Caudate nucleus (tissue), 63 donors: ENCODE measurements at places on chromosomes 6 and 20.

GRCh38 chr20:37649017-37649416 lies 44.8 kb upstream of the CTNNBL1 start:
- no peak for DNase-seq

DNA sequence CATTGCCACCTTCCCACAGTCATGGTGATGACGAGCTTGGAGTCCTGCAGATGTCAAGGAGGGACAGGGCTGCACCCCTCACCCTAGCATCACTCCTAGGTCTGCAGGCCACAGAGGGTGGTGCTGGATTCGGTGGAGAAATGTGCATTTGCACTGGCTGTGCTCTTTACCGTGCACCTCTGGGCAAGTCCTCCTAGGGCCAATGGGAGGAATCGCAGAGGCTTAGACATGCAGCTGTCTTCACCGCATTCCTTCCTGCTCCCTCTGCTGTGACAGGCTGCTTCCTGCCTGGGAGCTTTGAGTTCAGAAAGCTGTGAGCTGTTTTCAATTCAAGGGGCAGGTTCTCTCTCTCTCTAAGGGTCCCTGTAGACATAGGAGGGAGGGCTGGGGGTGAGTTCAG lies 85.1 kb downstream of the EDN3 start:
- DNase-seq, result no peak

- DNase-seq, result no peak
Observed at GRCh38 chr20:56626367-56627121, 2.6 kb upstream of the TFAP2C start.

DNA sequence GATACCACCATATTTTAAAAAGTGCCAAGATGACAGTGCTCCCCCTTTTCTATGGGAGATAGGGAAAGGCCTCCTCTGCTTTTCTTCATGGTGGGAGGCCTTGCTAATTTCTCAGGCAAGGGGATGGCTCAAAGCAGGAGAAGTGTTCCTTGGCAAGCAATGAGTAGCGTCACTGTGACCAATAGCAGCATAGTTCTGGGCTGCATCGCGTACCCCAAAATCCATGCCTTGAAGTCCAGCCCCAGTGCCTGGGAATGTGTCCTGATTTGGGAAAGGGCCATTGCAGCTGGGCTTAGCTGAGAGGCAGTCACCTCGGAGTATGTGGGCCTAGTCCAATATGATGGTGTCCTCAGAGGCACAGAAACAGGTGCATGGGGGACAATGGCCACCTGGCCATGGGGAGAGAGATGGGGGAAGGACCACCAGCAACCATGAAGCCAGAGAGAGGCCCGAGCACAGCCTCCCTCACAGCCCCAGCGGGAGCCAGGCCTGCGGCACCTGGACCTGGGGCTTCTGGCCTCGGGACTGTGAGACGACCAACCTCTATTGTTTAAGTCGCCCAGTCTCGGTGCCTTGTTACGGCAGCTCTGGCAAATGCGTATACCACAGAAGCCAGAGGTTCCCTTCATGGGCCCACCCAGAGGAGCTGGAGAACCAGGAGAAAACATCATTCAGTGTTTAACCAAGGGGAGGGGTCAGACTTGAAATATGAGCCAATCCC lies 153.1 kb upstream of the RPS6KA2 start:
- DNase-seq, result no peak

DNA sequence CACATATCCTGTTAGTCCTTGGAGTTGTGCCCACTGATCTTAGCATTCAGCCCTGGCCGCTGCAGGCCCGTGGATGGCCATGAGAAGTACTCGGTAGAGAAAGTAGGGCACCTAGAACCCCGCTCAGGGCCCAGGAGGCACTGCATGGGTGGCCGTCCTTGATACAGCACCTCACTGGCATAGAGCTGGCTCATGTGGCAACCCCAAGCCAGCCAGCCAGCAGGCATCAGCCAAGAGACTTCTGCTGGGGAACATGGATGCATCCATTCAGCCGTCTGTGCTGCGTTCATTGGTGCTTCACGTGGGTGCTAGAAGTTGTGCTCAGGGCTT lies 10.6 kb downstream of the PYGB start:
- no peak for DNase-seq

GRCh38 chr6:106875782-106876321 lies 98.7 kb downstream of the CD24 start:
- DNase-seq, result no peak

DNA sequence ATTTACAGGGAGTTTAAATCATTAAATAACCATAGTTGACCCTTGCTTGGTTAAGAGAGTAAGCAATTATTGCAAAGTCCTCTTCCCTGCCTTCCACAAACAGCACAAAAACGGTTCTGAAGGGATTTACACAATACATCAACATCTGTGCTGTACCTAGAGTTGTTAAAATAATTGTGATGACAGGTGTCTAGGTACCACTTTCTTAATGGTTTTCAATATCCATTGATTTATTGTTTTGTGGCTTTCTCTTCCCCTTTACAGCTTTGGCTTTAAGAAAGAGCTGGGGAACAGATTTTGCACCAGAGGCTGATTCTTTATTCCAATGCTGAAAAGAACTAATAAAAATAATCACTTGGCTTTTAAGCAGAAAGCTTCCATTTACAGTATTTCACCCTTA lies 598 bp upstream of the SOX4 start:
- DNase-seq, result no peak

DNA sequence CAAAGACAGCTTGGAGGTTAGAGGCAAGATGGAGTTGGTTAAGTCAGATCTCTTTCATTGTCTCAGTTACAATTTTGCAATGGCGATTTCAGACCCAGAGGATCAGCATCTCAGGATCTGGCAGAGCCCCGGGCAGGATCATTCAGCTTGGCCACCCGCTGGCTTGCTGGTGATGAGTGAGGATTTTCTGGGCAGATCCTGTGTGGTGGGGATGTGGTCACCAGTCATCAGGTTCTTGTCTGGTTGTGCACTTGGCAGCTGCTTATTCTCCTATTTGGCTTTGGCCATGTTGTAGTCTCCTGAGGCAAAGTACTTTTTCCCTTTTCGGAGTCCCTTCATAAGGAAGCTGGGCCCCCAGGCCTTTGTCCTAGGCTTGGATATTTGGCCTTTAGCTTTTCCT lies 953.9 kb downstream of the KIF16B start:
- DNase-seq, result no peak

DNA sequence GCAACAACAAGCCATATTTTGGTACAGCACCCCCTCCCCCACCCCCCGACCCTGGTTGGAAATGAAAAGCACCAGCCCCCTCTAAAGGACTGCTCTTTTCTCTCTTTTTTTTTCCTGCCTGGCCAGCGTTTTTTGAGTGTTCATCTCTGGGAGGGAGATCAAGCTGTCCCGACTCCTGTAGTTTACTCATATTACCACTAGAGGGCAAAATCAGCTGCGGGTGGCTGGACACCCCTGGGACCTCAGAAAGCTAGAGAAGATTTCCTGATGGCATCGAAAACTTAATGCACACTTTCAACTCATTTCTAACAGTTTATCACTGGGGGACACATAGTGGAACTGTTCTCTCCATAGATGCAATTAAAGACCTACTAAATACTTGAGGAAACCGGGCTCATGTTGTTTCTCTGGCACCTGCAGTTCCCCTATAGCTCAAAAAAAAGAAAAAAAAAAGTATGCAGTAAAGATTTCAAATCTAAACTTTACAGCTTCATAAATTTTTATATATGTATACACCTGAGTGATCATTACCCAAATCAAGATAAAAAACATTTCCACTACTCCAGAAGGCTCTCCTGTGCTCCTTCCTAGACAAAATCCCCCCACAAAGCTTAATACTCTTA lies 24.4 kb downstream of the CNBD2 start:
- peak; percentile 20 for DNase-seq

- DNase-seq, result no peak
Observed at GRCh38 chr6:25025919-25026301, 90.2 kb upstream of the RIPOR2 start.

DNA sequence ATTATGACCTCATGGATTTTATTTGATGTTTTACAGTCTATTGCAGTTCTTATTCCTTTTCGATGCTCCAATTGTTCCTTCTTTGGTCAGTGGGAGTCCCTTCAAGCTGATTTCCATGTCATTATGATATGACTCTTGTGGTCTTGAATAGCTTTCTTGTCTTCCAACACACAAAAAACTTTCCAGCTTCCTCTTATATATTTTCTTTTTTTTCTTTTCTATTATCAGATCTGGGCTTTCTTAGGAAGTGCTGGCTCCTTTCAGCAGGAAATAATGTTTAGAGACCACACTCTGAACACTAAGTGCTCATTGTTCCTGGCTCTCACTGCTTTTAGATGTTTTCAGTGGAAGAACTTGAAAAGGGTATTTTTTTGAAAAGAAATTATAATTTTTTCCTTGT lies 3.1 kb upstream of the SLC17A1 start:
- no peak for DNase-seq

- no peak for DNase-seq
Observed at GRCh38 chr6:143135797-143136561, 75.3 kb downstream of the AIG1 start.

DNA sequence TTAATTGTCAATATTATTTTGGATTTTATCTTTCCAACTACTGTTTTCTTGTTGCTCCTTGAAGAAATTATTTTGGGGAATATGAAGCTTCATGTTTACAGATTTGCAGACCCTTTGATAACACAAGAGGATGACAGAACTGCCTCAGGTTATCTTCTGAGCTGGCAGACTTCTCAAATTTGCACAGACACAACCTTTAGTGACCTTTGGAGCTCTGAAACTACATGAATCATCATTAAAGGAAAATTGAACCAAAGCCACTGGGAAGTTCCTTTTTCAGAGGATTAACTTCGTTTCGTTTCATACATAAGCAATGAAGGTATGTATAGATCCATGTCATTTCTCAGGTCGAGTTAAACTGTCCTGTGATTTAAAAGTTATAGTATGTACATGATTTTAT lies 85.9 kb downstream of the FBXO5 start:
- no peak for DNase-seq

DNA sequence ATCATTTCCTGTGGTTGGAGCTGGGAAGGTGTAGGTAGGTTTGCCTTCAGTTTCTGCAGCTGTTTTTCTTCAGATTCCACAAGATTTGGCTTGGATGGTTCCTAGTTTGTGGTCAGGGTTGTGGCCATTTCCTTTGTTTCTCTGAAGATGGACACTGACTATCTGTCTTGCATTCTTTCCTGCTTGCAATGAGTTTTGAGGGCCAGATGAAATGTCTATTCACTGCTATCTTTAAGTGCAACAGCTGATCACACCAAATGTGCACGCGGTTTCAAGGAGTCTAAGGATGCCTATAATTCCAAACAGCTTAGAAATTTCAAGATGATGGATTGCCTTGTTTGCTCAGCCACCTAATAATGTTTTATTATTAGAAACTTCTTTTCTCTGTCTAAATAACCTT lies 28.4 kb downstream of the IL20RA start:
- DNase-seq, result no peak

DNA sequence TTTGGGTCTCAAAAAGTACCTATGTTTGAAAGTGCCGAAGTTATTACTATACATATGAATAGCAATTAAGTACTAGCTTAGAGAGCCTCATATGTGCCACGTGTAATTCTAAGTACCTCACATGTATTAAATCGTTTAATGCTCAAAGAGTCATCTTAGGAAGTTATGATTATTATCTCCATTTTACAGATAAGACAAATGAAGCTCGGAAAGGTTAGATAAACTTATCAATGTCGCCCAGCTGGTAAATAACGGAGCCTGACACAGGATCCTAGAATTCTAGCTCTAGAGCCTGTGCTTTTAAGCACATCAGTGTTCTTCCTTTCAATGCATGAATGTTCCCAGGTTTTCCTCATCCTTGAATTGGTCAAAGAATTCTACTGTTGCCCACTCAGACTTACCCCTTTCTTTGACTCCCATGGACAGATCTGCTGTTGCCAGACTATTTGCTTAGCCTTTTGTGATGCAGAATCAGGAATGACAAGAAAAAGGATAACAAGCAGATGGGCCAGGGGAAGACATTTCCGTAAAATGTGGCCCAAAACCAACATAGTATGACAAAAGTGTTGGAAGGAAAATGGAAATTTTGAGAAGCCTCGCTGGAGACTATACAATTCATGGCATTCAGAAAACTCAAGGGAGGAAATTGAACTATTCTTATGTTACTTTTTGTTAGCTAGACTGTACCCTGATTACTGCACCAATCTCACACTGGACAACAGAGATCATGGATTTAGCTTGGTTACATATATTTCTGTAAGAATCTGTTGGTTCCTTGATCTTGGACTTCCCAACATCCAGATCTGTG lies 237.1 kb upstream of the CITED2 start:
- no peak for DNase-seq

DNA sequence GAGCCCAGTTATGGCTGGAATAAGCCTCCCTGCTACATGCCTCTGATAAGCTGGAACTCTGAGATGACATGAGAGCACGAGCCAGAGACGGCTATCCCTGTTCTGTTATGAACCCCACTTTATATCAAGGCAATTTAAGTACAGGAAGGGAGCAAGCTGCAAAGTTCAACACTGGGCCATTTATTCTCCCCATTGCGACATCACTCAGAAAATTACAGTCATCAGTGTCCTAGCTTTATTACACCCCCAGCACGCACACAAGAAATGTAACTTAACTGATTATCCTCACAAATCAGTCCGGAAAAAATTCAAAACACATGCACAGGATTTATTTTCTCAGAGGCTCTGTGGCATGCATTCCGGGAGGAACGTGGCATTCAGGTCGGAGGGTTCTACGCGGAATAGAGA lies 125.3 kb upstream of the SLC2A12 start:
- DNase-seq, result no peak
